A549 (cell line): ENCODE measurements at places on chromosomes 1 and 21.
A peak's percentile ranks its signal among the peaks of the same experiment; 100 is the strongest.

DNA sequence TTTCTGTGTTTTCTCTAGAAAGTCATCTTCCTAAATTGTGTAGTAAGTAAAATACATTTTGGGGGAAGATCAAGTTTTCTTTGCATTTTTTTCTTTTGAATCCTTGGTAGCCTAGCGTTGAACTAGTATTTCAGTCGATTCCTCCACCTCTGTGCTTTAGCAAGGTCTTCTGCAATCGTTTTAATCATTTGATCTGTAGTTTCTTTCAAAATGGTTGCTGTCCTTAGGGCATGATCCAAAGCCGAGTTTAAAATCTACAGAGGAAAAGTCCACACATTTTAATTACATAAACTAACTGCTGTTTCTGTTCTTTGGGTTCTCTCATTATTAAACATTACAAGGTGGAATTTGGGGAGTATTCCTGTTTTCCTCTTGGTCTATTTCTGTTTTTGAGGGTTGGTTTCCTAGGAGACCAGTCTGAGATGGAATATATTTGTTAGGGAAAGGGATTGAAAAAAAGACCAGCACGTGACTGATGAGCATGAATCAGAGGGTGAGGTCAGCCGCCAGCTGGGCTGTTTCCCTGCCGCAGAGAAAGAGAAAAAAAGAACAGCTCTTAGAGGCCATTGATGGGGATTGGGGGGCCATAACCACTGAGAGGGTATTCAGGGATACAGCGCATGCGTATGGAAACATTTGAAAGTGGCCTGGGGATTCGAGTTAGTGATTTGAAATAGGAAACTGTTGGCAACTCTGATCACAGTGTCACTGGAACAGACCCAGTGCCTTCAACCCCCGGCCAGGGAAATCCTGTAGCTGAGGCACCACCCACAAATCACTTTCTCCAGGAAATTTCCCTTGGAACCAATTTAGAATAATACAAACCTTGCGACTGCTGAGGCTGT lies 40.6 kb downstream of the AKNAD1 start:
- DNase-seq: no peak

DNA sequence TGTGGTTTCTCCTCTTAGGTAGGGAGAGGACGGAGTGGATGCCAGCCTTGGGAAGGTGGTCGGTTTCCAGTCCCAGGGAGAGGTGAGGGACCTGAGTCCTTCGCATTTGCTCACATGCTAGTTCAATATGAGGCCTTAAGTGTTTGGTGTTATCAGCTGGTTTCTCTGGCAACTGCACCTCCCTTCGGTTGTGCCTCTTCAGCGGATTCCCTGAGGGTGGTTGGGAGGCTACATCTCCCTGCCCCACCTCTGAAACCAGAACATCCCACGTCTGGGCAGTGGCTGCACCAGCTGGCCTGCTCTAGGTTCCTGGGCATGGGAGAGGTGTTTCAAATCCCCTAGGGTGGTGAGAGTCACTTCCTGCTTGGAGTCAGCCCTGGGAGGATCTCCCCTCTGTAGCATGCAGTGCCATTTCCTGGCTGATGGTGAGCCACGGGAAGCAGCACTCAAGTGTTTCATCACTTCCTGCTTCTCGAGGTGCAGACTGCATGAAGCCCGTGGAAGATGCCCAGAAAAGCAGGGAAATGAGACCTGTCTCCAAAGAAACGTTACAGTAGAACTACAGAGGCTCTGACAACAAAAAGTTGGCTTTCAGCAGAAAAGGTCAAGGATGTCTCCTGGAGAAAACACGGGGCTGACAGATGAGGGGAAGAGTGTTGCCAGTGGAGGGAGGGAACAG lies 4.5 kb downstream of the TMEM125 start:
- DNase-seq: no peak

DNA sequence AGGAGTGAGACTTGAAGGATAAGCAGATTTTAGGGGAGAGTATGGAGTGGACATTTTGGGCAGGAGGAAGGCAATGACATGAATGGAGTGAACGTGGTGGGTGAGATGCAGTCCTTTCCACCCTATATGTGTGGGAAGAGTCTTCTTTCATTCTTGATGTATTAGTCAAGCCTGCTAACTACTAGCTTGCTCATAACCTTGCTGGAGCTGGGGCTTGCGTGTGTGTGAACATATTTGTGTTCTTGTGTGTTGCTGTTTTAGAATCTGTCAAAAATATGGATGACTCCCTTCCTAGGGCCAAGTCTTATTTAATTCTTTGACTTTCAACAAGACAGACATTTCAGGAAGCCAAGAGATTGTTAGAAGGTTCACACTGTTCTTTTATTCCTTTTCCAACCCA lies 132.7 kb downstream of the UCK2 start:
- no peak for DNase-seq

DNA sequence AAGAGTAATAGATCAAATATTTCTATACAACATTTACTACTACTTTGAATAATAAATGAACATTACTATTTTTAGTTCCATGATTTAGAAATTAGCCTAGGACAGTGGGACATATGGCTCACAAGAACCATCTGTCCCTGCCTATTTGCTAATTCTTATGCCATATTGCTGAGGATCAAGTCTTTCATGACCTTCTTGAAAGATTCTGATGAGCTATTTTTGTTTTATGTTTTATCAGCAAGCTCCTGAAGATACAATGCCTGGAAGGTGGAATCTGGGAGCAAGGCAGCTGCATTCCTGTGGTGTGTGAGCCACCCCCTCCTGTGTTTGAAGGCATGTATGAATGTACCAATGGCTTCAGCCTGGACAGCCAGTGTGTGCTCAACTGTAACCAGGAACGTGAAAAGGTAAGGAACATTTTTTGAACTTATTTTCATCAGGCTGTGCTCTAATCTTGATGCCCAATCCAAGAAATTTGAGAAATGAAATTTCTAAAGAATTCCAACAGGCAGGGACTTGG lies 326.7 kb downstream of the PAPPA2 start:
- DNase-seq: no peak

GRCh38 chr1:18107369-18108298 lies at the start of gene IGSF21:
TSS of gene IGSF21 (plus strand) at chr1:18107798. CDS start at chr1:18108129, 331 bp downstream.
- DNase-seq: no peak

GRCh38 chr1:6727535-6727934 lies 25.9 kb upstream of the DNAJC11 start:
- peak; percentile 36 for DNase-seq

GRCh38 chr1:118075116-118075515 lies 109.9 kb downstream of the SPAG17 start:
- DNase-seq: no peak

- no peak for DNase-seq
Measured at GRCh38 chr1:214385428-214385827, 104.5 kb downstream of the SMYD2 start.
